Tibial nerve (tissue), 4 donors: ENCODE measurements at places on chromosomes 3 and 15.
A peak's percentile ranks its signal among the peaks of the same experiment; 100 is the strongest.

DNA sequence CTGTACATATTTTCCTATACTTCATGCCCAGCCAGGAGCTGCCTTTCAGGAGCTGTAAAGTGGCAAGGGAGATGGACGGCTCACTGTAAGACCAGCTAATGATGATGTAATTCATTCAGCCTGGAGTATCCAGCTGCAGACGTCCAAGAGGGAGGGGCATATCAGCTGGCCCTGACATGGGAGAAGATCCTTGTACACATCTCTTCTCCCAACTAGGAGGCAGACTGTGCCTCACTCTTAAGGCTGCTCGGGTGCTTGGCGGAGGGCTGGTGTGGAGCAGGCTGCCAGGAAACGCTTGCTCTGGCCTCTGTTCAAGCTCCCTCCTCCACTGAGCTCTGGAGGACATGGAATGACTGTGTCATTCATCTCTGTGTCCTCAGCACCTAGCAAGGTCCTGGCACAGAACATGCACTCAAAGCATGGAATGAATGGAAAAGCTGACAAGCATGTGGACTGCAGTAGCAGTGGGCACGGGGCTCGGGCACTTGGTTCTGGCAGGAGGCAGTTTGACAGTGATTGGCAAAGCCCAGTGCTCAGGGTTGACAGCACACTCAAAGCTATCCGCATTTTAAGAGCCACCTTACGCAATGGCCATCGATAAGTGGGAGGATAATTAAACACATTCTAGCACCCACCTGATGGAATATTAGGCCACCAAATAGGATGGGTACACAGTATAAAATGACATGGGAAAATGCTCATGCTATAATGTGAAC, 72.4 kb downstream of the TBC1D2B start:
- DNase-seq: peak; percentile 78

GRCh38 chr15:77720655-77721054, 87.9 kb upstream of the LINGO1 start:
- no peak for DNase-seq

DNA sequence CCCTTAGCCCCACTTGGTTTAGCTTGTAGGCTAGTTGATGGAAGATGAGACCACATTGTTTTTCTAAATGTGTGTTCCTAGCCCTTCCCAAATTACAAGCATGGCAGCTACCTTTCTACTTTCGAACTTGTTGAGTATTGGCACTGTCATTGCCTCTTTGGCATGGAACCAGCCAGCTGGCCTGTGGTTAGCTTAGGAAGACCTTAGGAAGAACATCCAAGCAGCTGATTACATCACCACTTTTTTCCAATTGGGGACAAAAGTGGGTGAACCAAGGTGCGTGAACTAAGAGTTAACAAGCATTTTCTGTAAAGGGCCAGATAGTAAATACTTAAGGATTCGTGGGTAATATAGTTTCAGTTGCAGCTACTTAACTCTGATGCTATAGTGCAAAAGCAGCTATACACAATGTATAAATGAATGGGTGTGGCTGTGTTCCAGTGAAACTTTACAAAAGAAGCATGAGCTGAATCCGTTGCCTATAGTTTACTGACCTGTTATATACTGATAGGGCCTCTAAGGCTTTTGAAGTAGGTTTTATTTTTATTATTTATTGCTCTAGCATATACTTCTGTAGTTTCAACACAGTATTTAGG, 8.5 kb downstream of the KLHL18 start:
- DNase-seq: no peak

DNA sequence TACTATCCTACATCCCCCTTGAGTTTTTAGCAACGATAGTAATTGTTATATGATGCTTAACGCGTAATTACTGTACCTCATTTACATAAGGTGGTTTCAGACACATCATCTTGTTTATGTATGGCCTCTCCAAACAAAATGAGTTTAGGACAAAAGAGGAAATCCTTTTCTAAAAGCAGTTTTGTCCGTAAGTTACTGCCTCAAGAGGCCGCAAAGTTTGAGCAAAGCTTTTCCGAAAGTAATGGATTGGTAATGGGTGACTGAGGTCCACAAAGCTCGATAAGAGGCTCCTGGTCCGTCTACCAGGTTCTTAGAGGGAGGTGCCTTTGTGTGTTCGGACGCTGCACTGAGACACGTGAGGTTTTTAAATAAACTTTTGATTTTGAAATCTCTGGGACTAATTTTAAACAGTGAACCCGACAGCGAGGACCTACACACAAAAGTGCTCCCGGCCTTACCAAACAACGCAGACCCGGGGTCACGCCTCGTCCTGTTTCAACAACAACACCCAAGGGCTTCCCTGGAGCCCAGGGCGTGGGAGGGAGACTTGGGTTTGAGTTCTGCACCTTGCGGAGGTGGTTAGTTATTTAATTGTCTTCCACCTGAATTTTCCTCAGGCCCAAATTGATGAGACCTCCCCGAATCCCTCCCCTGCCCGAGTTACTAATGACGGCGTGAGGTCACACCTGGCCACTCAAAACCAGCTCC, 456 bp upstream of the C15orf61 start:
- DNase-seq: no peak

- DNase-seq: no peak
Observed at GRCh38 chr15:51348688-51349087, 7.2 kb downstream of the GLDN start.

- no peak for DNase-seq
Observed at GRCh38 chr15:93644595-93644994, 555.6 kb upstream of the RGMA start.

DNA sequence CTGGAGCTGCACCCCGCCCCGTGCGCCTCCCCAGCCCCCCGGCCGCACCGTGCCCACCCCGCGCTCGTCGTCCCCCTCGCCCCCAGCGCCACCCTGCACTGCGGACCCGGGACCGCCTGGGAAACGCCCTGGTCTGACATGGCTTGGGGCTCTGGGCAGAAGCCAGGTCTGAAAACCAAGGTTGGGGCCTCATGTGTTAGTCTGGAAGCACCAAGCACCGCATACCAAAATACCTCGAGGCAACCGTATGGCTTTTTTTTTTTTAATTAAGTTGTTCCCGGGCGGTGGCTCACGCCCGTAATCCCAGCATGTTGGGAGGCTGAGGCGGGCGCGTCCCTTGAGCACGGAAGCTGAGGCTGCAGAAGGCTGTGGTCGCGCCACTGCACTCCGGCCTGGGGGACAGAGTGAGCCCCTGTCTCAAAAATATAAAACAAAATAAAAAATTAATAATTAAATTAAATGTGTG, 91.5 kb upstream of the CHD2 start:
- no peak for DNase-seq

DNA sequence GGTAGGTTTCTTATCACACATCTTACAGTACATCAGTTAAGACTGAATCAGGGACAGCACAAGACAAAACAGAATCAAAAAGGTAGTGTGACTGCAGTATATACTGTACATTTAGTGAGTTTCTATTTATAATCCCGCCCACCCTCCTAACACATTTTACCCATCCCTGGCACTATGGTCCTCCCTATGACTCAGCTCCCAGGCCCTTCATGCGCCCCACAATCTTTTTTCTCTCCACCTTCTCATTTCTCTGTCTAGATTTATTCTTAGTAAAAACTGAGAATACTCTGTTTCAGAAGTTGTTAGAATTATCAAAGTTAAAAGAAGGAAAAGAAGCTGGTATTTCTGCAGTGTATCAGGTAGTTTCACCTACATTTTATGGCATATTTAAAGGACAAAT, 427.3 kb downstream of the CNTN4 start:
- DNase-seq: no peak

- DNase-seq: no peak
Observed at GRCh38 chr3:31461426-31461825, 71.3 kb upstream of the STT3B start.

DNA sequence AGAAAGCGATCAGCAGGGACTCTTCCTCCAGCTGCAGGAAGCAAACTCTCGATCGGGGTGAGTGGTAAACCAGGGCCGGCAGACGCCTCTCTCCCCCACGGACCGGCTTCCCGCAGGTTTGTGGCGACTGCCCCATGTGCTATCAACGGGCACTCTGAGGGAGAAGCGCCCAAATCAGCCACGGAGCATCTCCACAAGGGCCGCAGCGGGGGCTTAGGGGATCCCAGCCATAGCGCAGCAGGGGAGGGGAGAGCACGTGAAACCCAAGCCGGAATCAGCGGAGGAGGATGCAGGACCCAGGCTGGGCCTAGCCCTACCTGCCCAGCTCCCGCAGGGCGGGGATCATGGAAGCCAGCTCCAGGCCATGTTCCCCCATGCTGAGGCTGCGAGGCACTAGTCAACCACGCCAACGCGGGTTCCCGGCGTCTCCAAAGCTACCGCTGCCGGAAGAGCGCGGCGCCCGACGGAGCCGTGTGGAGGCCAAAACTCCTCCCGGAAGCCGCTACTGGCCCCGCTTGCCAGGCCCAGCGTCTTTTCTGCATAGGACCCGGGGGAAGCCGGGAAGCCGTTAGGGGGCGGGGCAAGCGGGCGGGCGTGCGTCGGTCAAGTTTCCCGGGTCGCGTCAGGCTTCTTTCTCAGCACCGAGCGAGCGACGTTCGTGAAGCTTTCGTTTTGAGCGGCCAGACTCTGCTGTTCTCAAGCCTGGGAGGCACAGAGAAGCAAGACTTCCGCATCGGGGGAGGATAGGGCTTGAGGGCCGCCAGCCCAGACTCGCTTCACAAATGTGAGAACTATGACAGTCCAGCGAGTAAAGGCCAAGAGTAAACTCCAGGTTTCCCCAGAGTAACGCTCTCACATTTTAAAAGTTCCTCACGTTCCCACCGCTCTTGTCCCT, at the start of gene ATR:
ATR (minus strand) TSS at position 405 of the 895 bp plus-strand sequence; CDS start at position 376, 29 bp downstream.
- DNase-seq: peak; percentile 90
